ENCODE measurements at places on chromosomes 3 and 15.

DNA sequence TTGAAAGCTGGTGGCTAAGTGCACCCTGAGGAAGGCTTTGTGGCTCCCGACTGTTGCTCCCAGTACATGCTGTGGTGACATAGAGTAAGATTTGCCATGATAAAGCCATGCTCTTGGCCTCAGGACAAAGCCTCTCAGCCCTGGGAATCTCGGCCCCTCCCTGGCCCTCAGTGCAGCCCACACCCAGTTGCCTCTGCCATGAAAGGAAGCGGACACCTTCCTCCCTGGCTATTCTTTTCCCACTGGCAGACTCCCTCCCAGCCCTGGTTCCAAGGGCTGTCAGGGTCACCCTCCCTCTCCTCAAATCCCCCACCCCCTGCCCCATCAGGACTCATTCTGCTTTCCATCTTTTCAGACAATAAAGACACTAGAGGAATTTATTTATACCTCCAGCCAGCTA, 119.8 kb upstream of the NEO1 start:
- no peak for DNase-seq

- no peak for DNase-seq
Measured at GRCh38 chr15:39176030-39176429, 404.8 kb upstream of the THBS1 start.

GRCh38 chr3:149384911-149385321, 7.5 kb upstream of the TM4SF1 start:
- DNase-seq: no peak

GRCh38 chr3:128878556-128879124, 780 bp upstream of the ACAD9 start:
- no peak for DNase-seq

DNA sequence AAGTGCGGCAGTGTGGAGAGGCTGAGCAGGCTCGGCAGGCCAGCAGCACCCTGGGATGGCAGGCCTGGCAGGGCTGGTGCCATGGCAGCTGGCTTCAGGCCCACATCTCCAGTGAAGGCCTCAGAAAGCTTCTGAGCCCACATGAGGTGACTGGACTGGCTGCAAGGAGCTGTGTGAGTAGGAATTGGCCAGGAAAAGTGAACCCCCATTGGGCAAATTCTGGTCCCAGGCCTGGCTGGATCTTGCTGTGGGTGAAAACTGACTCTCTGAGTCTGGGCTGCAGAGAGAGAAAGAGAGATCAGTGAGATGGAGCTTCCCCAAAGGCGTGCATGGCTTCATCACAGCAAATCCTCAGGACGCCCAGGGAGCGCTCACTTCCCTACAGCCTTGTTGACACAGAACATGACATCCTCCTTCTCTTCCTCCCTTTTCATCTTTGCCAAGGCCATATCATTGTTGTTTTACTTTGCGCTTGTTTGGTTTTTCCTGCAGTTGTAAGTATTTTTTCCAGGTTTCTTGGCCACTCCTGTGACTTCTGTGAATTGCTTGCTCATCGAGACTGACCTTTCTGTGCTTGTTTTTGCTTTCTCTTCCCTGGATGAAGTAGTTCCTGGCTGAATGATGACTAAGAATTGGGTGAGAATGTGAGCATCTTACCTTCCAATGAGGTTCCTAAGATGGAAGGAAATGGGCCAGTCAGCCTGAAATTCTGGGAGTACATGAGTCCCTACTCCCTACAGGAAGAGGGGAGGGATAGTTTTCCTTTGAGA, 299.1 kb downstream of the TLE3 start:
- DNase-seq: no peak

DNA sequence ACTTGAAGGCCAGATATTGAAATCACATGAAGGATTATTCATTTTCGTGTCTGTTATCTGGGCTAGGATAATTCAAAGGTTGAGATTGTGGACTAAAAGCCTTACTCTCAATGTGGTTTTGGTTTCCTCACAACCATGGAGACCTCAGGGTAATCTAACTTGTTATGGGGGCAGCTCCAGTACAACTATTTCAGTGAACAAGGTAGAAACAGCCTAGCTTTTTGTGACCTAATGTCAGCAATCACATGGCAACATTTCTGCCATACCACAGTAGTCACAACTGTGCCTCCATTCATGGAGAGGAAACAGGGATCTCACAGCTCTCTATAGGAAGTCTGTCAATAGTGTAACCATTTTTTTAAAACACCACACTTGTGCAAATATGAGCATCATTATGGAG, 62.4 kb upstream of the RARB start:
- no peak for DNase-seq

DNA sequence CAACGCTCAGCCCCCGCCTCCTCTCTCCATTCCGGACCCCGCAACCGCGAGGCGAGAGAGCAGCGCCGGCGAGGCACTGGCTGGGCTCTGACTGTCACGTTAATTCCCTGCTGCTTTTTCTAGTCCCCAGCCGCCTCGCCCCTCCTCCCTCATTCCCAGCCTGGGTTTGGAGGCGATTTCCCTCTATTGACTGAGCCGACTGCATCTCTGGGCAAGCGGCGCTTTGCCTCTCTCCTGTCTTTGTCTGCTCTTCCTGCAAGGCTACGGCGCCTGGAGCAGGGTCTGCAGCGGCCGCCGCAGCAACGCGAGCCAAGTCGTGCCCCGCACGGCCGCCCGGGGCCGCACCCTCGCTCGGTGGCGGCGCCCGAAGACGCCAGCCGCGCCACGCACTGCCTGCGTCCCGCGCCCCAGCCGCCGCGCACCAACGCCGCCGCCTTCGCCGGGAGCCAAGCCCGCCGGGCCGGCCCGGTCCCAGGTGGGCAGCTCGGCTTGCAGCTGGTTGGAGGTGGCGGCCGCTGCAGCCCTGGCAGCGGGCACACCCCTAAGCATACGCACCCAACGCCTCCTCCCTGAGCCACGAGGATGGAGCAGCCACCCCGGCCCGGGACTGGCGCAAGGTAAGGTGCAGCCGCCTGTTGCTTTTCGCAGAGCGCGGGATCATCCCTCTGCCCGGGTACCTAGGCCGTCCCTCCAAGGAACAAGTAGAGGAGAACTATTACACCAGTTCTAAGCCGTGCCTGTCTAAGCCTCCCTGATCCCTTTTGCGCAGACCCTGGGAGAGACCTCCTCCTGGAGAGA, at the start of gene LRRC3B:
TSS of gene LRRC3B (plus strand) at position 152 of the 798 bp plus-strand sequence. CDS start 86,901 bp downstream, outside the sequence.
- DNase-seq: no peak

DNA sequence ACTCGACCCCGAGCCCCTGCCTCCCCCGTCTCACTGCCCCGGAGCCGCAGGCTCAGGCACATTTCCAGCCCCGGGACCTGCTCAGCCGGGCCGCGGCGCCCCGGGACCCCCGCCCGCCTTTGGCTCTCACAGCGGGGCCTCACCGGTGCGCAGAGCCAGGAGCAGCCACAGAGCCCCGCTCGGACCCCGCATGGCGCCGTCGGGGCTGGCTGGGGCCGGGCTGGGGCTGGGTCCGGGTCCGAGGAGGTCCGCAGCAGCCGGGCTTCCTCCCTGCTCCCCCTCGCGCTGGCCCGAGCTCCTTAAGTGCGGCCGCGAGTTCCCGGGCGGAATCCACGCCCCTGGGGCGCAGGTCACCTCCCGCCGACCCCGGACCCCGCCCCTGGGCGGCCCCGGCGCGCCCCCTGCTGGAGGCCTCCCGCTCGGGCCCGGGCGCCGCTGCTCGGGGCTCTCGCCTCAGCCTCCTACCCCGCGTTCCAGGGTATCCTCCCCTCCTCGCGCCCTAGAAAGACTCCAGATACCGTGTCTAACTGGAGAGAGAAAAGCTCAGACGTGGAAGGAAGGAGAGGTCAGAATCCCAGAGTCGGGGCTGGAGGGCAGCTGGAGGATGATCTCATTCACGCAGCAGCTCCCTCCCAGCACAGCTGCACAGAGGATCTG, at the start of gene MELTF:
TSS of gene MELTF (minus strand) at position 307 of the 657 bp plus-strand sequence. CDS start at position 192, 115 bp downstream.
- DNase-seq: peak; percentile 62

DNA sequence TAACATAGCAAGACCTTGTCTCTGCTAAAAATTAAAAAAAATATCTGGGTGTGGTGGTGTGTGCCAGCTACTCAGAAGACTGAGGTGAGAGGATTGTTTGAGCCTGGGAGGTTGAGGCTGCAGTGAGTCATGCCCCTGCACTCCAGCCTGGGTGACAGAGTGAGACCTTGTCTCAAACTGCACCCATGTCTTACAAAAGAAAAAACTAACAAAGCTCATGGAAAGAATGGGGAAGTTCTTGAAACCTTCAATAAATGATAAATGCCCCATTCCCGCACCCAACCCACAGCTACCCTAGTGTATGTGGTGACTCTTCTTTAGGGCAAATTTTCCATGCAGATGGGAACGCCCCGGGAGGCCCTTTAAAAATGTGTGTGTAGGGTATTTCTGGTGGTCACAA, 28.3 kb downstream of the RPLP1 start:
- DNase-seq: no peak

DNA sequence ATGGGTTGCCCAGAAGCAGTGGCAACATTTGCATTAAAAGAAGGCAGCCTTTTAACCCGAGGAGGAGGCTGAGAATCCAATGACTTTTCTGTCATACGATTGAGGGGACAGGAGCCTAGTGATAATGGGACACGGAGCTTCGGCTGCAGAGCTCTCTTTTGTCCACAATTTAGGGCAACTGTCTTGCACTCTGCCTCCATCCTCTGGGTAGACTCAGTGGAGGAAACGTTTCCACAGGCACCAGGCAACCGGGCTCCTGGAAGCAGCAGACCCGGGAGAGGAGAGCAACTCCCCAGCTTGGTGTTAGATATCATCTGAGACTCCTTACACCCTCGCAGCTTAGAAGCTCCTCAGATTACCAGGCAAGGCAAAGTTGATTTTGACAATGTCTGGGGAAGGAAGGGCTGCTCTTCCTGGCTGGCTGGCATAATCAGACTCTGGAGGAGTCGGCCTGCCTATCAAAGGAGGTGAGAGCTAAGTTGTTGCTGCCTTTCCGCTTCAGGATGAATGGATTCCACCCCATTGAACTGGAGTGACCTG, 43.5 kb upstream of the RNU6-1 start:
- no peak for DNase-seq

DNA sequence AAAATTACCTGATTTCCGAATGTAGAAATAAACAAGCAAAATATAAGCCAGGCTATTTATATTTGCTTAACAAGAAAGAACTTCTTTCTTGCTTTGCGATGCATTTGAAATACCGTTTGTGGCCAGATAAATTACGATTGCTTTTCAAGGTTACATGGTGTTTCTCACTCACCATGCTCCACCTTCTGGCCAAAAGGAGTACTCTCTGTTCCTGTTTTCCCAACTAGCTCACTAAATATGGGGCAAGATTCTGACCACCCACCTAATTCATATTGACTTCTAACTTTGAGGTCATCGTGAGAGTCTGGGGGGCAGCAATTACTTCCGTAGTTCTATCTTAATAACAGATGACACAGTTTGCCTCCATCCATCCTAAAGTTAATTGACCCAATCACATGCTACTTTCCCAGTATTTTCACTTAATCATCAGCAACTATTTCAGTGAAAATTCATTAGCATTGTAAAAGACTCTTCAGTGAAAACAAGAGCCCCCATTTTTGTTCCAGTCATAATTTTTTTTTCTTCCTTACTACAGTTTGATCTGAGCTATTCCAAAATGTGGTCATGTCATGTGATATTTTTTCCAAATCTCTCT, 25.9 kb downstream of the ACP3 start:
- DNase-seq: no peak

DNA sequence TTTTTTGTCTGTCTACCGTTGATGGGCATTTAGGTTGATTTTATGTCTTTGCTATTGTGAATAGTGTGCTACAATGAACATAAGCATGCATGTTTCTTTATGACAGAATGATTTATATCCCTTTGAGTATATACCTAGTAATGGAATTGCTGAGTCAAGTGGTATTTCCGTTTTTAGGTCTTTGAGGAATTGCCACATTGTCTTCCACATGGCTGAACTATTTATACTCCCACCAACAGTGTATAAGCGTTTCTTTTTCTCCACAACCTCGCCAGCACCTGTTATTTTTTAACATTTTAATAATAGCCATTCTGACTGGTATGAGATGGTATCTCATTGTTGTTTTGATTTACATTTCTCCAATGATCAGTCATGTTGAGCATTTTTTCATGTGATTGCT, 89.6 kb upstream of the GALNT15 start:
- no peak for DNase-seq

- DNase-seq: no peak
Measured at GRCh38 chr3:32945136-32945535, 6.3 kb upstream of the CCR4 start.

- DNase-seq: no peak
Measured at GRCh38 chr15:53976844-53977392, 1.3 kb upstream of the UNC13C start.

DNA sequence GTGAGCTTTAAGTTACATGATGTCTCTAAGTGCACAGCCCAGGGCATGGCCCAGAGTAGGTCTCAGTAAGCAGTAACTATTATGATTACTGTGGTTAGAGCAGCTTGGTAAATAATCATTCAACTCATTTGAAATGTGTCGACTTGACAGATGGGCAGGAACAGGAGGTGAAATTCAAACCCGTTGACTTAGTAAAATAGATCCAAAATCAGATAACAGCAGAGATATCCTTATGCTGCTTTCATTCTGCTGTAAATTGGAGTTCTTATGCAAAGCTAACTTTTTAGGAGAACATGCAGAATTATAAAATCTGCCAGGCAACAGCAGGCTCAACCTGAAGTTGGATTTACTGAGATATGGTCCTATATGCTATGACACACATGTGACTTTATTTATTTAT, 118.7 kb upstream of the KLHL25 start:
- no peak for DNase-seq

DNA sequence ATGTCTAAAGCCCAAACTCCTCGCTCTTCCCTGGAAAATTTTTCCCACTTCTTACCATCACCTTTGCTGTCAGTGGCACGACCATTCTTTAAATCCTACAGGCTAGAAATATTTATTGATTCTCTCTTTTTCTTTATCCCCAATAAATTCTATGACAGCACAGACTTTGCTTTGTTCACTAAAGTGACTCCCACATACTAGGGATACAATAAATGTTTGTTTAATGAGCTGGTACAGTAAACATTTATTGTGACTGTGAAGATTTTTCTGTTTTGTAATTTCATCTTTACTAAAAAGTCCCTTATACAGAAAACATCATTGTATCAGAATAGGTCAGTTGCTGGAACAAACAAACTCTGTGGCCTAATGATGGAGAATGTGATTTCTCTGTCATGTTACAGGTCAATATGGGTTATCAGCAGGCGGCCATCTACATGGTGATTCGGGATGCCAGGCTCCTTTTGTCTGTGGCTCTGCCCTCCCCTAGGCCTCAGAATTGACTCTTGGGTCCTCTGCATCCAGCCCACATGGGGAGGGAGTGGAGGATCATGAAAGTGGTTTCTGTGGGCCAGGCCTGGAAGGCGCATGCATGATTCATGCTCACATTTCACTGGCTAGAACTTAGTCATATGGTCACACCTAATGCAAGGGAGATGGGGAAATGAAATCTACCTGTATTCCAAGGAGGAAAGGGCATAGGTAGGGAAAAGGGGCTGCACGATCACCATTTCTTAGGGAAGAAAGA, 22.7 kb upstream of the KNG1 start:
- DNase-seq: no peak

GRCh38 chr15:22951381-22952280, 28.5 kb downstream of the CYFIP1 start:
- DNase-seq: no peak

DNA sequence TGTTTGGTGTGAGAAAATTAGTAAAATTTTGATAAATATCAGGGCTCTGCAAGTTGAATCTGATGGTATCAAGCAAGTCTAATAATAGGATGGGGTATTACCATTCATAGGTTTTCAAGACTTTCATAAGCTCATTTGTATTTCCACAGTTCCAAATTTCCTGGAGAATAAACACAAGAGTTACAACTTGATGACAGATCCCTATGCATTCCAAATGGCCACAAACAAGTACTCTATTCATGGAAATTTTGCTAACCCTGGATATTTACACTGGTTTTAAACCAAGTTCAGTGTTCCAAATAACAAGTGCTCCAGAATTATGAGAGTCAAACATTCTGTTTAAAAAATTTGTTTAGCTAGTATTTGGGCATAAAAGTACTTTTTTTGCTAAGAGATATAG, 75.0 kb upstream of the CNTN6 start:
- DNase-seq: no peak
